ENCODE measurements at places on chromosomes 5 and 9.

DNA sequence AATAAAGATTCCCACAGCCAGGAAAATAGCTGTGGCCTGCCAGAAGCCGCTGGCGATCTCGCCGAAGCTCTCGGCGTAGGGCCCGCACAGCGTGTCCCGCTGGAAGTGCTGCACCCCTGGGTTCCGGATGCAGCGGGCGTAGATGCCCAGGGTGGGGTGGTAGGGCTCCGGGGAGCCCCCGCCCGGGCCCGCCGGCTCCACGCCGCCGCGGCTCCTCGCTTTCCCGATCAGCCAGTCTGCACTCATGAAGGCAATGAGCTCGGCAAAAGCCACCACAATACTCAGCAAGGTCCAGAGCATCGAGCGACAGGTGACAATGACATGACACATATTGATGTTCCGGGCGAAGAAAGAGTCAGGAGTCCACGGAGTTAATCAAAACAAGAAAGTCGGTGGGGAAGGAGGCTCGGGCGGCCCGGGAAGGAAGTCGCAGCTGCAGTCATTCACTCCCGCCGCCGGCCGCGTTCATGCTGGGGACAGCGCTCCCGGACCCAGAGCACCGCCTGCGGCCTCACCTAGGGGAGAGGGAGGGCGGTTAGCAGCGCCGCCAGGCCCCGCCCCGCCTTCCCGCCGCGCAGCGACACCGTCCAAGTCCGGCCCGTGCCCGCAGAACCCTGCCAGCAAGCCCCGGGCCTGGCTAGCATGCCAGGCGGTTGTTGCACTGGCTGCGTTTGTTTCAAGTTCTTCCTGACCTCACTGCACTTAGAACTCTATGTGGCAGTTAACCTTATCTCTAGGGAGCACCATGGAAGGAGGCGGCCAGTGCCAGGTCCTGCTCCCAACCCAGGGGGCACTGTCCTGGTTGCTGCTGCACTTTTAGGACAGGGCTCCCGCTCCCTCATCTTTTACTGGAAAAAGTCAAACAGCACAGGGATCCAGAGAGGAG lies 138.4 kb downstream of the LHFPL2 start:
- DNase-seq = peak; percentile 40

GRCh38 chr9:15782106-15782505 lies 229.3 kb downstream of the CCDC171 start:
- DNase-seq = no peak

DNA sequence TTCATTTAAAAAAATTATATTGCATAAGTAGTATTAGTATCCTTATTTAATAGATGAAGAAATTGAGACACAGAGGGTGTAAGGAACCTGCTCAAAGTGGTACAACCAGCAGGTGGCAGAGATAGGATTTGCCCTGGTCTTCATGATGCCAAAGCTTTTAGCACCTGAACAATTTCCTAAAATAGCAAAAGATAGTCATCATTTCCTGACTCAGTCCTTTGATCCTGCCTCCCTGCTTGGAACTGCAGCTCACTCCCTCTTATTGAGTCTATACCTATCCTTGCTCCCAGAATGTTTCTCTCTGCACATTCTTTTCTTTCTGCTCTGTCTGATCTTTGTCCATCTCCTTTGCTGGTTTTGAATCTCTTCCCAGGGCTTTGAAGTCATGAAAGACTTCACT lies 155.8 kb downstream of the FRMD3 start:
- DNase-seq = no peak

GRCh38 chr5:59042201-59043055 lies 459.6 kb downstream of the RAB3C start:
- no peak for DNase-seq

GRCh38 chr5:113020461-113021273 lies 44.1 kb downstream of the DCP2 start:
- peak; percentile 23 for DNase-seq

DNA sequence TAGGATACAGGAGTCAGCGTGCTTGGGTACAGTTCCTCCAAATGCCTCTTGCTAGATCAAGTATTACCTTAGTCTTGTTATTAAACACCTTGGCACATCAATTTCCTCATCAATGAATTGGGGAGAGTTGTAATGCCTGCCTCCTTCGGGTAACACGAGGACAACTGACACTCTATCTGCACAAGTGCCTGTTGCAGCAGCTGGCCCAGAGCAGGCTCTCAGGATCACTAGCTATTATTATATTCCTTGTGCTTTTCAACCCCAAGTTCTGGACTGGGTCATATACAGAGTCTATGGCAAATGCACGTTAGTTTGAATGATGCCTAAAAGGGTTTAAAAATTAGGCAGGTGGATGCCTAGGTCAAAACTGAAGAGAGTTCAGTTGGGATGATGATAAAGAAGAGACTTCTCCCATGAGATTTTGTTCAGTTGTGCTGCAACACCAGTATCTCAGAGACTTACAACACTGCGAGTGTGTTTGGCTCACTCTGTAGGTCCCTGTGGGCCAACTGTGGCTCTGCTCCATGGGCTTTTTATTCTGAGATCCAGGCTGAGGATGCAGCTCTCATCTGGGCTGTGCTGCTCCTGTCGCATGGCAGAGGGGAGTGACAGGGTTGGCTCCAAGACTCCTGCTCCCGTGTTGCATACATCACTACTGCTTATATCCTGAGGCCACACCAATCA lies 41.1 kb upstream of the TEX48 start:
- no peak for DNase-seq

- no peak for DNase-seq
Measured at GRCh38 chr5:180143656-180144364, 65.2 kb downstream of the RASGEF1C start.

- no peak for DNase-seq
Measured at GRCh38 chr5:66854416-66854815, 258.2 kb downstream of the MAST4 start.

DNA sequence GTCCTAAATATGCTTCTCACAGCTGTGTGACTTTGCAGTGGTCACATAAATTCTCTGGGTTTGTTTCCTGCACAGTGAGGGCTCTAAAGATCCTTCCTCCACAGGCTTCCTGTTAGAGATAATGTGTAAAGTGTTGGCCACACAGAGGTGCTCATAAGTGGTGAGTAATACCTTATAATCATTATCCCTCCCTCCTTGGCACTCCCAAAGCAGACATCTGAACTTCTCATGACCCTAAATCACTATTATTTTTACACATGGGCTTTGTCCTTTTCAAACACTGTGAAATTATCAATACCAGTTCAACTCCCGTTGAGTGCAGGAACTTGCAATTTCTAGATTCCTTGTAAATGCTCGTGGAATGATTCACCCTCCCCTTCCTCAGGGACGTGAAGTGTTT lies 100.2 kb downstream of the BRINP1 start:
- no peak for DNase-seq

DNA sequence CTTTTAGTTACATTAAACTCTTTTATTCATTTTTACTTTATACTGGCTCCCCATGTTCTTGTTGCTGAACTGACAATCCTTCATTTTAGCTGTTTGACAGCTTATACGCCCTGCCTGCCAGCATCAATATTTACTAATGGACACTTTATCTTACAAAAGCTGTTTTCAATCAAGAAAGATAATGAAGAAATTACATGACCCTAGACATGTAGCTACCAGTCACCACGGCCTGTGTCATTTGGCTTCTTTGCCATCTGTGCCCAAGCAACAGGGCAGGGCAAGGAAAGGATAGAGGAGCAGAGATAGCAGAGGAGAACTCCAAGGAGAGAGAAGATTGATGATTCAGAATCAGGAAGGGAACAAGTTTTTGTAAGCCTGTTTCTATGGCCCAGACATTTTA lies 647.3 kb downstream of the BRINP1 start:
- DNase-seq = no peak

- no peak for DNase-seq
Measured at GRCh38 chr5:63401436-63402046, 560.7 kb downstream of the HTR1A start.

DNA sequence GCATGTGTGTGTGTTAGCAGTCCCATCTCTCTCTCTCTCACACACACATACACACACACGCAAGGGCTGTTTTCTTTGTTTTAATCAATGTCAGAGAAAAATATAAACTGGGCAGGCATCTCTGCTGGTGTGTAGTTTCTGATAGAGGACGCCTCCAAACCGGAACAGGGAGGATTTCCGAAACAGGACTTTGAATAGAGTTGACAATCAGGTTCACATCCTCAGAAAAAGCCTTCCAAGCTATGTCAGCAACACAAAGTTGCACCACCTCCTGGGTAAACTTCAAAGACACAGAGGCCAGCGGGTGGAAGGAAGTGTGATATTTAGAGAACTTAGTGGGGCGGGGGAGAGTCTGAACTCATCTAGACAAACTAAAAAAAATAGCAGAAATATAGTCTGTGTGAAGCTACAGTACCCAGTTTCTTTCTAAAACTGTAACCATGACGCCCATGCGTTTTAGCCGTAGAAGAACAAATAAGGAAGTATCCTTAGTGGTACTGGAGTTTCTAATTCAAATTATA lies 1.2 kb downstream of the ST8SIA4 start:
- DNase-seq = peak; percentile 73

DNA sequence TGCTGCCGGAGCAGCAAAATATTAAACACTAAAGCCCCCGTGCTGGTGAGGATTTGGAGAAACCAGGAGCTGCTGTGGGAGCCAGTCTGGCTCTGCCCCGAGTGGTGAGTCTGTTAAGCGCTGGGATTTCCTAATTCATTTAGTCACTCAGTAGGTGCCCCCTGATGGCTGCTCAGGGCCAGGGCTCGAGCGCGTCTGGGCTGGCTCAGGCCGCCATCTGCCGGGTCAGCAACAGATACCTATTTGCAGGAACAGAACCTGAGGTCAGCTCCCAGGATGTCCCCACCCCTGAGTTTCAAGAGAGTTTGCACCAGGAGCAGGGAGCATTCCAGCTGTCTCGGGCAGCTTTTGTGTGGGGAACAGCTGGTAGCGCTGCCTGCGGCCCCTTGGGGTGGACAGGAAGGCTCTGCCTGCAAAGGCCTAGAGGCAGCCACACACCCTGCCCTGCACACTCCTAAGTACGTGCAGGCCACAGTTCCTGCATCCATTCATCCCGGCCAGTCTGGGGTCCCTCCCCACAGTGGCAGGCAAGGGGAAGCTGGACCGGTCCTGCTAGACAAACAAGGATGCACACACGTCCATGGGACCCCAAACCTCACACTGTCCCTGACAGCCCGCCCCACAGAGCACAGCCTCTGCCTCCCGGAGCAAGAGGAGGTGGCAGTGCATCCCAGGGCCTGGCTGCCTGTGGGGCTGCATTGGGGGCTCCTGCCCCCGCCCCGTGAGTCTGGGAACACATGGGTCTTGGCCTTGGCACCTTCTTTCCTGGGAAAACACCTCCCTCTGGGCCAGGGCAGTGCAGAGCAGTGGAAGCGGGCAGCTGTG lies 83.7 kb downstream of the ADAMTS2 start:
- DNase-seq = no peak

DNA sequence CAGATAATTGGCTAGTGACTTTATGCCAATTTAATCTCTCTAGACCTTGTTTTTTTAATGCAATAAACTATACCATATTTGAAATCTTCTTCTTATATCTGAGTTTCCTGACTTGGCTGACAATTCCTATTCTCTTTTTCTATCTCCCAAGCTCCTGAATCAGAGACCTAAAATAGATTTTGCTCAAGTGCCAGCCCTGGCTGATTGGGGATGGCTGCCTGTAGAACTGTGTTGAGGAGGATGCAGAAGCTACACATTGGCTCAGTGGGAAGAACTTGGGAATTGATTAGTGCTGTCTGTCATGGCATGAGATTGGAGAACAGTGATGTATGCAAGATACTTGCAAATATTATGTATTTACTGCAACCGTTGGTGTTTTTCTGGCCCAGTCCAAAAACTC lies 132.8 kb downstream of the INSYN2B start:
- DNase-seq = no peak

- DNase-seq = no peak
Measured at GRCh38 chr9:112203536-112203935, 28.4 kb upstream of the SUSD1 start.

DNA sequence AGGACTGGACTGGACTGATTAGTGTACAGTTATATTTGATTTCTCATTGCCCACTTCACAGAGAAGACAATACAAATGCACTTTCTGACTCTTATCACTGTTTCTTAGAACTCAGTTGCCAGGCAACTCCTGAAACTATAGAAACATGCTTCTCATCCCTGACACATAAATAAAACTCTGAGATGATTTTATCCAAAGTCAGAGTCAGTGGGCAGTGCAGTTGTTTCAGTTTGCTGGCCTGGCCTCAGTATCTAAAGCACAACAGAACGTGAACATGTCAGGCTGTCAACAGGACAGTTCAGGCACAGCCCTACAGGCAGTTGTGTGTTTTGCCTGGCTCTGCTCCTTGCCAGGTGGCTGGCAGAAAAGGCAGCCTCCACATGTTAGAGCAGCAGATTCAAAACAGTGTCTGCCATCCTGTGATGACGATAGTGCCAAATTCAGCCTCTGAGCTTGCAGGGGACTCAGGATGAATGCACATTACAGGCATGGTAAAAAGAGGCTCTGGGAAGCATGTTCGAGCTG lies 65.1 kb upstream of the CCDC152 start:
- DNase-seq = no peak

DNA sequence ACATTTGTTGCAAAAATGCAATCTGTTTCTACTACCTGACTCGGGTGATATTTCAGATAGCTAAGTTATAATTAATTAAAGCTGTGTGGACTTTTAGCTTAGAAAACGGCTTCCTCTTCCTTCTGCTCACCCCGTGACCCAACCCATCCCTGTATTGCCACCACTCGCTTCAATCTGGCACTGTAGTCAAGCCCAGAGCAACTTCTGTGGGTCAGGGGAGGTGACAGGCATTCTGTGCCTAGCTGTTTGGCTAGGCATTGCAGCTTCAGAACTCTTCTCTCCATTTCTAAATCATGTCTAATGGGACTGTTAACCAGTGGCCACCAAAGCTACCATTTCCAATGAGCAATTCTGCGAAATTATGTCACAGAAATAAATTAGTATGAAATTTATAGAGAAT lies 179.7 kb upstream of the TLX3 start:
- DNase-seq = no peak

GRCh38 chr5:167952278-167952995 lies 339.0 kb upstream of the WWC1 start:
- DNase-seq = no peak

DNA sequence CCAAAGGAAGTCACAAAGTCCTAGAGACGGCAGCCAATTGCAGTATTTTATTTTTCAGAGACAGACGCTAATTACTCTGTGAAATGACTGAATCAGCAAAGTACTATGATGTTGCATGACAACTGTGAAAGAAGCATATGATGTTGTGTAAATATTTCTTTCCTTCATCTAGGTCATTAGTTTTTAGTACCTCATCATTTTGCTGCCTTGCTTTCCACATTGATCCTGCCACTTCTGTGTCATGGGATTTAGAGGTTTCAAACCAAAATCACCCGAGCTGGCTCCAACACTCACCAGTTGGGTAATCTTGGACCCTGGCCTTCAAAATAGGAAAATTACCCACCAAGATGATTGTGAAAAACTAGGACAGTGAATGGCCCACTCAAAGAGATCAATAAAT lies 585.2 kb downstream of the ACTL7B start:
- DNase-seq = no peak
